GM04504 (cell line): ENCODE measurements at places on chromosomes 2 and 18.

DNA sequence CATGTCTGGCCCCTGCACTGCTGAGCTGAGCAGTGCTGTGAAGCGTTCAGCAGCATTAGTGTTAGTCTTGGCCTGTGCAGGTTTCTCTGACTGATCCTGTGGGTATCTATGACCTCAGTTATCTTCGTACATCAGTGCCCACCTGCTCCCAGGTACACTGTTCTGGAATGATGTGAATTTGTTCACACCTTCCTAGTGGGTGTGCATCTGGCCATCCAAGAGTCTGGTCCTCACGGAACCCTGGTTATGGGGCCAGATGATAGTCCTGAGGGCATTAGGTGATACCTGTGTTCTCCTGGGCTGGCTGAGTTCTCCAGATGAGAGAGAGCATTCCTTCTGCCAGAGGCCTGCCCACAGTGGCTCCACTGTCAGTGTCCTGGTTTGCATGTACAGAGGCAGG is 57.2 kb downstream of the INPP4A start:
- DNase-seq: no peak

DNA sequence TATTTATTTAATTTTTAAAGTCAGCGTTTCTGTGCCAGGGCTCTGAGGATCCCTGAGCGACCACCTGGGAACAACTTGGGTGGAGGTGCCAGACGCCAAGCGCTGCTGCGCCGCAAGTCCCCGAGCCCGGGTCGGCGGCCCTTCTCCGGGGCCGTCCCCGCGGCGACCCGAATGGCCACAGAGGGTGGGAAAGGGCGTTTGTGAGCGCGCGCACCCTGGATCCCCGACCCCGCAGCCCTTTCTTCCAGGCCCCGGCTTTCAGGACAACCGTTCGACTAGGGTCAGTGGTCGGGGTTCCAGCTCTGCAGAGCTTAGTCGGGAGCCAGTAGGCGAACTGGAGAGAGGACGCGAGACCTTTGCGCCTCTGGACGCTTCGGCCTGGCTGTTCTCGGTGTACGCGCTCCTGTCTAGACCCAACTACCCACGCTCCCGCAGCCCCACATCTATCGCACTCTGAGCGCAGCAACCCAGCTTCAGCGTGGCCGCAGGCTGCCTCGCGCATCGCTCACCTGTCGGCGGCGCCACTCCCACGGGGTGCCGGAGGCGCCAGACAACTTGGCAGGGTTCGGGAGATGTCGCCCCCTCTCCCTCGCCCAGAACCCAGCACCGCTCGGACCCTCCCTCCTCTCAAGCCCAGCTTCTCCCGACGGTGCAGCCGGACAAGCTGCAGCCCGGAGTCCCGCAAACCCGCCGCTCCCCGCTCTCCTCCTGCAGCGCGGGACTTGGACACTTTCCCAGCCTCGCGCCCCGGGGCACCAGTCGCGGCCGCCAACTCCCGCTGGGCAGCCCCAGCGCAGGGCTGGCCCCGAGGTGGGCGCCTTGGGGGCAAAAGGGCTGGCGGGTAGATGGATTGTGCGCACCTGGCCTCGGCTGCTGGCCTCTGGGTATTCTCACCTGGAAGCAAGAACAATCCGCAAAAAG is 758 bp downstream of the LYPD1 start:
- DNase-seq: no peak

DNA sequence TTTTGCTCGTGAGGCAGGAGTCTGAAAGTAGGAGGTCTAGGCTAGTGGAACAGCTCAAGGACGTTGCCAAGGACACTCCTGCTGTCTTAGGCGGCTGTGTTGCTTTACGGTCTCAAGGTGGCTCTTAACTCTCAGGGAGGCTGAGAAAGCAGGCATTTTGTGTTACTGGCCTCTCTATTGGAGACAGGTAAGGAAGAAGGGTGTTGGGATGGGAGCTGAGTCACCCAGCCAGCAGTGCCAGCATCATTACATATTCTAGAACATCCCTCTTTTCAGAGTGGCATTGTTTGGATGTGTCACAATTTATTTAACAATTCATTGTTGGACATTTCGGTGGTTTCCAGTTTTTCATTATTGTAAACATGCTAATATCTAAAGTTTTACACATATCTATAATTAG is 30.8 kb upstream of the TMEM214 start:
- no peak for DNase-seq

DNA sequence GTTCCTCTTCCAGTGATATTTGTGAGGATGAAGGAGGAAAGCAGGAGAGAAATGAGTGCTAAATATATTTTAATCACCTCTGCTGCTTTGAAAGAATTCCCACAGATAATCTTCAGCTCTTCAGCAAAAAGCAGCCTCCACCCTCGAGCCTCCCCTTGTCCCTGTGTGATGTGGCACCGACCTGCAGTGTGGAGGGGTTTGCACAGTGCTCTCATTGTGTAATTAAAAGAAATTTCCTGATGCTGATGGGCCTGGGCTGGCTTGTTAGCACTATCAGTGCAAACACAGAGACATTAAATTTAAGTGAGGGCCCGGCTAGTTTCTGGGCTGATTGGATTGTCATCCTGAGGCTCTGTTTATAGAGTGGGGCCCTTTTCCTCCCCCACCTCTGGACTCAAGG is 53.4 kb downstream of the KIF5C start:
- no peak for DNase-seq

- DNase-seq: no peak
Measured at GRCh38 chr2:176068419-176068832, 15.3 kb downstream of the EVX2 start.

- no peak for DNase-seq
Measured at GRCh38 chr2:121501031-121501430, 29.6 kb upstream of the RNU4ATAC start.

DNA sequence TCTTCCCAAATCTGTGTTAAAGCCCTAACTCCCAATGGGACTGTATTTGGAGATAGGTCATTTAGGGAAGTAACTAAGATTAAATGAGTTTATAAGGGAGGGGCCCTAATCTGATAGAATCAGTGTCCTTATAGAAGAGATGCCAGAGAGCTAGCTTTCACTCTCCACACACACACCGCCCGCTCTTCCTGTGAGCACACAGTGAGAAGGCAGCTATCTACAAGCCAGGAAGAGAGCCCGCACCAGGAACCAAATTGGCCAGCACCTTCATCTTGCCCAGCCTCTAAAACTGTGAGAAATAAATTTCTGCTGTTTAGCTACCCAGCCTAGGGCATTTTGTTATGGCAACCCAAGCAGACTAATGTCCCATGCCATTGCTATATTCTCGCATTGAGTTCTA is 125.2 kb downstream of the RTN4 start:
- no peak for DNase-seq

DNA sequence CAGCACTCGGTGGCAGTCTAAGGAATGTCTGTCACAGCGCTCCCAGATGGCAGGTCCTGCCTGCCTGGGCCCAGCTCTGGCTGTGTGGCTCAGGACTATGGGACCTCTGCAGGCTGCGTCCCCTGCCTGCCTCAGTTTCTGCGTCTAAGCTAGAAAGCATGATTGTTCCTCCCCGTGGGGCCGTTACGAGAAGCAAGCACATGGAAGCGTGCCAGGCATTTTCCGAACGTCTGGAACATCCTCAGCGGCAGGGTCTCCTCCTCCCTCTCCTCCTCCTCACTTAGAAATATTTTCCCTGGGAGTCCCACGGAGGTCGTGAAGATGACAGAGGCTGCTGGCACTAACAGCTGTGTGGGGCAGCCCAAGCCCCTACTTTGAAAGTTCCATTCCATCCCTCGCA is 43.3 kb downstream of the LRRFIP1 start:
- no peak for DNase-seq

DNA sequence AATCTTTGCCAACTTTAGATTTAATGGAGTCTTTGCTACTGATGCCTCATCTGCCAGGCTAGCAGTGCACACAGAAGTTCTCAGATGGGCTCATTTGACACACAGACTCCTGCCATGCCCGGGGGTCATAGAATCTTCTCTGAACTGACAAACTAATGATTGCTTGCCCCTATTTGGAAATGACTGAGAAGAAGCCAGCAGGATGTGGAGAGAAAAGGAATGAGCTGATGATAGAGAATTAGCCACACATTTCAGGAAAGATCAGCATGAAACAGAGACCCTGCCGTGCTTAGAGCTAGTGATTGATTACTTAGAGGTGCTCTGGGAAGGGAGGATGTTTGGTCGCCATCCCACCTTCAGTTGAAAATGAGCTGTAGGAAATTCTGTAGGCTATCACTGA is 178.5 kb downstream of the TPGS2 start:
- DNase-seq: no peak

DNA sequence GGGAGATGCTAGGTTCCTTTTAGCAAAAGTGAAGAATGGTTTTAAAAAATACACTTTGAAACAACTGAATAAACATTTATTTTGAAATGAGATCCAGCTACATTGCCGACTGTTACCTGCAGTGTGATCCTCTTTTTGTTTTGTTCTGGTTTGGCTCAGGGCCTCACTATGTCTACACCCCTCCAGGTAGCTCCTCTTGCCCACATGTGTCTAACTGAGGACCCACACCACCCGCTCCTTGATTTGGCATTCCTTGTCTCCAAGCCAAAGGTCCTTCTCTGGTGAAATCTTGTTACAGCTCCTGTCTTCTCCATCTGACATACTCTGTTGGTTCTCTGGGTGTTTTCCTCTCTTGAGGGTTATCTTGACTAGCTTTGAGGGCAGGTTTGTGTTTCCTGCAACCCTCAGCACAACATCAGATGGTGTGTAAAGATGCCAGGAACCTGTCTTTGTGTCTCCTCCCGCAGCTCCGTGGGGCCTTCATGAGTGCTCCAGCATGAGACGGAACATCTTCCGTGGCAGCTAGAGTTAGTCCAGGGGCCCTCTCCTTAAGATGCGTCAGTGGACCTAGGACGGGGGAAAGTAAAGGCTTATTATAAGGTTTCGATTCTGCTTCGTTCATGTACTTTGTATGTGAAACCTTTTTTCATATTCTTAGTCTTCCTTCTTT is 32.1 kb downstream of the MAP4K4 start:
- DNase-seq: no peak

DNA sequence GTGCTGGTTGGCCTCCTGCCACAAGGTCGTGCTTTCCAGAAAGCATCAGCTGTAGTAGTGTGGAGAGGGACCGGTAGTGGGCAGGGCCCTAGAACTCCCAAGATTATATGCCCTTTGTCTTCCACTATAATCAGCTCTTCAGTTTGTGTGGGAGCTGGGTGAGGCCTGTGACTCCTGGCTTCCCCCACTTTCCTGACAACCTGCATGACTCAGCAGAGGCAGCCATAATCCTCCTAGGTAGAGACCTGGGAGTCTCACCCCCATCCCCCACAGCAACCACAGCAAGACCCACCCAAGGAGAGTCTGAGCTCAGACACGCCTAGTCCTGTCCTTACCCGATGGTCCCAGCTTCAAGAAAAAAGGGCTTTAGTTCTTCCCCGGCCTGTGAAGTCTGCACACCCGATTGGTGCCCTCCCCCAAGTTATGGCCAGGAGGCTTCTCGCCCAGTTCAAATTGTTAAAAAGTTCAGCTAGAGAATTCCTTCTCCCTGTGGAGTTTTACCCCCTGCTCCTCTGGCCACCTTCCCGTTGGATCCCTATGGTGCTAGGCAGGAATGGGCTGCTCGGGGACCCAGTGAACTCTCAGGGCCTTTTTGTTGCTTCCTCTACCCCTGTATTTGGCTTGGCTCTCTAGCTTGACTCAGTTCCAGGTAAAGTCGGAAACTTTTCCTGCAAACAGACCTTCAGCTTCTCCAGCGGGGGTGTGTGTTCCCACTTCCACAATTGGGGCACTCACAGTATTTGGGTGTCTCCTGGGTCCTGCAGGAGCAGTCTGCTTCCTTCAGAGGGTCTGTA is 57.8 kb upstream of the FAM237A start:
- no peak for DNase-seq

GRCh38 chr2:95337829-95338228 is 40.7 kb downstream of the KCNIP3 start:
- no peak for DNase-seq

DNA sequence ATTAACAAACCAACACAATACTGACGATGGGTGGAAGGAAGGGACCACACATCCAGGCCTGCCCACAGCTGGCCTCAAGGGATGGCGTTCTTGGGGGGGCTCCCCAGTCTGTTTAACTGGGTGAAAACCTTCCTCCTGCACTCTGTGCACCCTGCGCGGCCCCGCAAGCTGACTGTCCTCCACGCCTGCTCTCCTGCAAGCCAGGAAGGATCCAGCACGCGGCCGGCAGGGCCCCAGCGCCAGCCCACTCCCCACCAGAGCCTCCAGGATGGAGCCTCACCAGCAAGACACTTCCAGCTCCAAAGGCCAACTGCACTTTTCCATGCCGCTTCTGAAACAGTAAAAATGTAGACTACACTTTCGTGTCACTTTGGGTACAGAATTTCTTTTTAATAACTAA is 135.1 kb downstream of the ZNF516 start:
- DNase-seq: no peak

GRCh38 chr18:12441475-12442034 is 33.8 kb downstream of the PRELID3A start:
- no peak for DNase-seq

- DNase-seq: no peak
Measured at GRCh38 chr2:212596276-212596675, 57.7 kb upstream of the ERBB4 start.

DNA sequence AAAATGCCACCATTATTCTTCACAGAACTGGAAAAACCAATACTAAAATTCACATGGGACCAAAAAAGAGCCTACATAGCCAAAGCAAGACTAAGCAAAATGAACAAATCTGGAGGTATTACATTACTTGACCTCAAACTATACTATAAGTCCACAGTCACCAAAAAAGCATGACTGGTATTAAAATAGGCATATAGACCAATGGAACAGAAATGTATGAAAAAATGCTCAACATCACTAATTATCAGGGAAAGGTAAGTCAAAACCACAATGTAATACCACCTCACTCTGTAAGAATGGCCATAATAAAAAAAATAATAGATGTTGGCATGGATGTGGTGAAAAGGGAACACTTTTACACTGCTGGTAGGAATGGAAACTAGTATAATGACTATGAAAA is 158.6 kb downstream of the CDH2 start:
- no peak for DNase-seq

GRCh38 chr18:37188016-37188791 is 359.3 kb downstream of the KIAA1328 start:
- peak; percentile 0 for DNase-seq

DNA sequence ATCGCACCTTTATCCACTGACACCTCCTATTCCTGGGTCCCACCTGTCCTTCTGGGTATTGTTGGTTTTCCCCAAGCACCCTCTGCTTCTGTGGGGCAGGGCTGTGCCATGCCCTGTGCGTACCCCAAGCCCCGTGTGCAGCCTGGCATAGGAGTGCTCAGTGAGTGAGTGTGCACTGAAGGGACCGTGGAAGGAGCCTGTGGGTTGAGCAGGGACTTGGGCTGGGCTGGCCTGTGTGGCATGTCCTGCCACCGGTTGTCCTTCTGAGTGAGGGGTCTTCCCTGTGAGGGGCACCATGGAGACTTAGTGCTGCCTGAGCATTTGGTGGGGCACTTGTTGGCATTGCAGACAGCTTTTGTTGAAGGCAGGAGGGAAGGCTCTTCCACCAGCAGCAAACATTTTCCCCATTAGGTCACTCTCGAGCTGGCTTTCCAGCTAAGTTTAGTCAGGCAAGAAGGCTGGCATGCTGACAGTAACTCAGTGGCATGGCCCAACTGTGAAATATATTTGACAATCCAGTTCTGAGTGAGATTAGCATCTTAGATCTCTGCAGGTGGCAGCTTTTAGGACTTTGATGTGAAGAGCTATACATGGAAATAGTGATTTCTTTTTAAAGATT is 64.7 kb downstream of the LPIN1 start:
- no peak for DNase-seq
